Thoracic aorta (tissue), 2 donors: ENCODE measurements at places on chromosomes 16 and 17.

DNA sequence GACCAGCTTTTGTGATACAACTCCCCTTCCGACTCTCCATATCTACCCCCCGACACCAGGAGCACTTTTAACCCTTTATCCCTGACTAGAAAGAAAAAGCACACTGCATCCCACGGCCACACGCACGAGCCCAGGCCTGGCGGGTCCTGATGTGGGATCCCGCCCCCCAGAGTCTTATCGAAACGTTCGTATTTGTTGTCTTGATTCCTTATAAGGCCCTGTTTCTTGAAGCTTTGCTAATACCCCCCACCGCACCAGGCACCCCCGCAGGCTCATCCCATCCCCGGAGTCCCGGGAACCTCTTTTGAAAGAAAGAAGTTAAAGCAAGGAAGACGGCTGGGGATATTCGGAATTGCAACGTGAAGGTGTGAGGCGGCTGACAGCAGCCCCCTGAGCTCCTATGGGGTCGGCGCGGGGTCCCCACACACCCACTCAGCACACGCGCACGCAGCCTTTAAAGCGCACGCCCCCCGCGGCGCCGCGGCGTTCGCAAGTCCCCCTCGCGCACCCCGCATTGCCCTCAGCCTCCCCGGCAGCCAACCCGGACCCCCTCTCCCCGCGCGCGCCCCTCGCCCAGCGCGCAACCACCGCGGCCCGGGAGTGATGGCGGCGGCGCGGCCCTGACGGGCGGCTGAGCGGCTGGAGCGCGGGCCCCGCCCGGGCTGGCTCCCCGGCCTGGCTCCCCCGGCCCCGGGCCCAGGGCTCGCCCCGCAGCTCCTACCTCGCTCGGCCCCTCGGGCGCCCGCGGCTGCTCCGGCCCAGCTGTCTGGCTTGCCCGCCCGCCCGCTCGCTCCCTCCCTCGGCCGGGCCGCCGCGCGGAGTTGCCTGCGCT lies 448 bp downstream of the STAT5B start:
- DNase-seq = no peak

DNA sequence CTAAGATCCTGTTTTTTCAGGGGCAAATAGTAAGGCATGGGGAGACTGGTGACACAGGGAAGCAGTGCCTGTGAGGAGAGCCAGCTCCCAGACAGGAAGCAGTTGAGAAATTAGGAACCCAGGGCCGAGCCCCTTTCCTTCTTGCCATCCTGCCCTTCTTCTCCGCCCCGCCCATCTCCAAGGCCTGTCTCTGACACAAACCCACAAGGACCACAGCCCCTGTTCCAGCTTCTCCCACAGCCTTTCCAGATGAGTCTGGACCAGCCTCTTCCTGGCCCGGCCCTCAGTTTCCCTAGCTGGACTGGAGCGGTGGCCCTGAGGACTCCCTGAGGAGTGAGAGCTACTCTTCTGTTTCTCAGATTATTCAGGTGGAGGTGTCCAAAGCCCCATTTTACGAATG lies 9.9 kb downstream of the CCDC102A start:
- no peak for DNase-seq

DNA sequence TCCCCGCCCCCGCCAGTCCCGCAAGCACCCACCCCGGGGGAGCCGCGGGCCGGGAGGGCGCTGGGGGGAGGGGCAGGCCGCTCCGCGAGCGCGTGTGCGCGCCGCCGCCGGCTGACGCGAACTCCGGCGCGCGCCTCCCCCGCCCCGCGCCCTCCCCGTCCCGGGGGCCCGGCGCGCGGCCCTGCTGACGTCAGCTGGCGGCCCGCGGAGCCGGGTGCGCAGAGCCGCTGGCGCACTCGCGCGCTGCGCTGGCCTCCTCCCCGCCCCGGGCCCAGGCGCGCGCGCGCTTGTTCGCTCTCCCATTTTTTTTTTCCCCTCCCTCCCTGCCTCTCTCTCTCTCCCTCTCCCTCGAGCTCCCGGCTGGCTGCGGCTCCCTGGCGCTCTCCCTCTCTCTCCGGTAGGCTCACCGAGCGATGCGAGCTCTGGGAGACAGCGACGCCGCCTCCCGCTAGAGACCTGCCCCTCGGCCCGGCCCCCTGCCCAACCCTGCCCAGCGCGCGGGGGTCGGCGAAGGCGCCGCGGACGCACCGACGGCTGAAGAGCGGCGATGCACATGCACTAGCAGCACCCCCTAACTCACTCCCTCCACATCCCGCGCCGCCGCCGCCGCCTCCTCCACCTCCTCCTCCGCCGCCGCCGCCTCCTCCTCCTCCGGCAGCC lies at the start of gene GNAO1:
Gene GNAO1, plus strand, starts transcription at position 334 of the 660 bp plus-strand sequence. CDS start 747 bp downstream, outside the sequence.
- no peak for DNase-seq

- no peak for DNase-seq
Measured at GRCh38 chr16:10776280-10776679, 32.6 kb downstream of the NUBP1 start.

- DNase-seq = no peak
Measured at GRCh38 chr16:88430185-88430523, 22.9 kb upstream of the ZFPM1 start.

GRCh38 chr16:29302976-29303375 lies 103.5 kb downstream of the NPIPB11 start:
- DNase-seq = no peak

- DNase-seq = no peak
Measured at GRCh38 chr16:68596266-68596665, 48.8 kb upstream of the CDH3 start.

GRCh38 chr17:50047083-50047482 lies 8.8 kb upstream of the ITGA3 start:
- DNase-seq = no peak

DNA sequence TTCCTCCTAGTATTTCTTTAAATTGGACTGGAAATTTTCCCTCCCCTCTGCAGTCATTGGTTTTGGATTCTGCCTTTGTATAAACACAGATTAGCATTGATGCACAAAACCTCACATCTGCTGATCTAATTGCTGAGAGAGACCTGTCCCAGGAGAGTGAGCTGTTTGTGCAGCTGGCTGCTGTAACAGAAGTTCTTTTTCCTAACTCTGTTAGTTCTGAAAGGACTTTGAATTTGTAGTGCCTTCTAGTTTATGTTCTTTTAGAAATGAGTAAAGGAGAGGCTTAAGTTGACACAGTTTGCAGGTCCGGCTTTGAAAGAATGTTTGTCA lies 45.2 kb upstream of the KPNB1 start:
- DNase-seq = no peak
